ENCODE measurements at places on chromosomes 5 and 9. TPM values are rescaled to one million over a fixed set of nuclear protein-coding genes. Genes with fewer than 3 reads are reported as not detected.
A peak's percentile ranks its signal among the peaks of the same experiment; 100 is the strongest.

DNA sequence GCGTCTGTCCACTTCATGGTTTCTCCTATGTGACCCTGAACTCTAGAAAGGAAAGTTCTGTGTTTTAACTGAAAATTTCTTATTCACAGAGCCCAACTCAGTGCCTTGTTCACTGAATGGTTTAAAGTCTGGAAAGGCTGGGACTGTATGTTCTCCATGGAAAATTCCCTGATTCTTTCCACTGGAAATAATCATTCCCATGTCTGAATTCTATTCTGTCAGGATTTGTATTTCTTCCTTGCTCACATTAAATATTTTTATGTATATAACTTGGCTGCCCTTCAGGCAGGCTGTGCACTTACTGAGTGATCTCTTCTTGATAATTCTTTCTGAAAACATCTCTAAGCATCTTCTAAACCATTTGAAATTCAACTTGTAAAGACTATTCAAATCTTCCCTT is 1126.9 kb upstream of the DMAC1 start:
- no peaks in the 10 kb centered on the region for H3K36me3 ChIP-seq
- DNase-seq: no peak
- no peaks in the 10 kb centered on the region for H3K27me3 ChIP-seq
- no peak overlapping the region for H3K27ac ChIP-seq

- no peaks in the 10 kb centered on the region for H3K36me3 ChIP-seq
- no peak overlapping the region for H3K27ac ChIP-seq
- no peak for DNase-seq
These were observed 118.4 kb downstream of the CTNND2 start for GRCh38 chr5:11785771-11786352.

The CNTNAP3 gene
- 6.7 TPM for total RNA-seq

DNA sequence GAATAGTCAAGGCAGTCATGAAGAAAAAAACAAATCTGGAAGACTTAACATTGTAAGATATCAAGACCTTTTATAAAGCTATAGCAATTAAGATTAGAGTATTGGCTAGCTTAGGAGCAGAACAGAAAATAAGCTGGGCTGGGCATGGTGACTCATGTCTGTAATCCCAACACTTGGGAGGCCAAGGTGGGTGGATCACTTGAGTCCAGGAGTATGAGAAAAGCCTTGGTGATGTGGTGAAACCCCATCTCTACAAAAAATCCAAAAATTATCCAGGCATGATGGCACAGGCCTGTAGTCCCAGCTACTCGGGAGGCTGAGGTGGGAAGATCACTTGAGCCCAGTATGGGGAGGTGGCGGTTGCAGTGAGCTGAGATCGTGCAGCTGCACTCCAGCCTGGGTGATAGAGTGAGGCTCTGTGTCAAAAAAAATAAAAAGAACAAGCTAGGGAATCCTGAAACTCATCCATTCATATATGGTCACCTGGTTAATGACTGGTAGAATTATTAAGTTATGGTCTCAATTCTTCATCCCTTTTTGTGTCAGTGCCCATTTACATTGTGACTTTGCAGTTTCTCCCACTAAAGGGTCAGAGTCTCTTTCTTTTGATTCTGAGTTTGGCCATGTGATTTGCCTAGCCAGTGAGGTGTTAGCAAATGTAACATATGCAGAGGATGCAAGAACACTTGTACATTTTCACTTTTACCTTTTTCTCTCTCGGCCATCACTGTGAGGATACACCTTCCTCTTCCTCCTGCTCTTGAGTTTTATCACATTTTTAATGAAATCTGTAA is 144.6 kb upstream of the SGCD start:
- H3K36me3 ChIP-seq: no peaks in the 10 kb centered on the region
- no peaks in the 10 kb centered on the region for H3K4me1 ChIP-seq
- no peaks in the 10 kb centered on the region for H3K27me3 ChIP-seq
- DNase-seq: no peak

GRCh38 chr5:133376986-133377385 is 235.4 kb downstream of the FSTL4 start:
- no peaks in the 10 kb centered on the region for H3K36me3 ChIP-seq
- H3K4me1 ChIP-seq: no peaks in the 10 kb centered on the region
- DNase-seq: no peak
- no peak overlapping the region for H3K4me3 ChIP-seq

DNA sequence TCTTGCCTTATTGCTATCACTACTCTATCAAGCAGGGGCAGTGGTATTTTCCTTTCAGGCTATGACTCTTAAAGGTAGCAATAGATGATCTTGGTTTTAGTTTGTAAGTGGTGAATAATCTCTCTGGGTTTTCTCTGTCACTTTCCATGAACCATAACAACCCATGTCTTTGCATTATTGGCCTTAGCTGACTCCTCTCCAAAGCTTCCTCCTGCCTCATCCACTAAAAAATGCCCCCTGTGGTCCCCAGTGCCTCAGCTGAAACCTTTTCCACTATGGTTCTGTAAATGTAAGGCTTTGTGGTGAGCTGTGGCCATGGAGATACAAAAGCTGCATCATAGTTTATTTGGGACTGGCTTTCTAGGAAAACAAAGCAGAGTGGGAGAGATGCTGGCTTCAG is 128.8 kb downstream of the GPBP1 start:
- no peak overlapping the region for H3K4me3 ChIP-seq
- no peak for DNase-seq
- peaks cover 10% of the 10 kb centered on the region for H3K4me1 ChIP-seq
- no peaks in the 10 kb centered on the region for H3K27me3 ChIP-seq
- H3K27ac ChIP-seq: no peak overlapping the region
- no peaks in the 10 kb centered on the region for H3K36me3 ChIP-seq

- no peaks in the 10 kb centered on the region for H3K4me1 ChIP-seq
- H3K36me3 ChIP-seq: no peaks in the 10 kb centered on the region
- no peak overlapping the region for H3K4me3 ChIP-seq
- DNase-seq: no peak
These were observed 16.6 kb downstream of the OCLN start for GRCh38 chr5:69509212-69509611.

The TRUB2 gene
- 14.1 TPM for total RNA-seq

DNA sequence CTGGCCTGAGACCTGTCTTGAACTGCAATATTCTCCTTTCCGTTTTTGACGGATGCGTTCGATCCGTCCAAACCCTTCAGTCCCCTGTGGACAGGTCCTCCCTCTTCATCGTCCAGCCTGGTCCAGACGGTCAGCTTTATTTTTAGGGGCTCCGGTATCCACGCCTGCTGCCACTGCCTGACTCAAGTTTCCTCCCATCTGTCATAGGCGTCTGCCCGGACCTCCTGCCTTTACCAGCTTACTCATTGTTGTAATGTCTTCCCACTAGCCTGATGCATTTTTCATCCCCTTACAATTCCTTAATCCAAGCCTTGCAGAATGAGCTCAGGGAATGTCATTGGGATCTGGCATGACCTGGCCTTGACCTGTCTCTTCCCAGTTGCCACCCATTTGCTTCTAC is 145.8 kb downstream of the TENT4A start:
- no peak overlapping the region for H3K27ac ChIP-seq
- H3K4me1 ChIP-seq: no peaks in the 10 kb centered on the region
- H3K27me3 ChIP-seq: no peaks in the 10 kb centered on the region
- H3K4me3 ChIP-seq: no peak overlapping the region
- no peaks in the 10 kb centered on the region for H3K36me3 ChIP-seq
- DNase-seq: no peak

DNA sequence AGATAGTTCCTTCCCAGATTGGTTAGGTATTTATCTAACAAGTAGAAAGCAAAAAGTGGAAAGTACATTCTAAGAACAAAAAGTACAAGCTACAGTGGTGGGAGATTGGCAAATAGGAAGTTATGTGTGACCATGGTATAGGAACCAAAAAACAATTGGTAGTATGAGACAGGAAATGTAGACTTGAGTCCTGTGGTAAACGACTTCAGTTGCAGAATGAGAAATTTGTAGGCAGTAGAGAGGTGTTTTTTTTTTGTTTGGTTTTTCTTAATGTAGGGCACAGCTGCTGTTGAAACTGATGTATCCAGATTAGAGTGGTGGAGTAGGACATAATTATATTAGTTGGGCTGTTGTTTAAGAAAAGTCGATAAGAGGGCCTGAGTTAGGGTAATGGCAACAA is 72.0 kb downstream of the CCNH start:
- no peaks in the 10 kb centered on the region for H3K4me1 ChIP-seq
- peak overlapping the region; percentile 45 for H3K27ac ChIP-seq
- H3K27me3 ChIP-seq: no peaks in the 10 kb centered on the region
- DNase-seq: no peak

DNA sequence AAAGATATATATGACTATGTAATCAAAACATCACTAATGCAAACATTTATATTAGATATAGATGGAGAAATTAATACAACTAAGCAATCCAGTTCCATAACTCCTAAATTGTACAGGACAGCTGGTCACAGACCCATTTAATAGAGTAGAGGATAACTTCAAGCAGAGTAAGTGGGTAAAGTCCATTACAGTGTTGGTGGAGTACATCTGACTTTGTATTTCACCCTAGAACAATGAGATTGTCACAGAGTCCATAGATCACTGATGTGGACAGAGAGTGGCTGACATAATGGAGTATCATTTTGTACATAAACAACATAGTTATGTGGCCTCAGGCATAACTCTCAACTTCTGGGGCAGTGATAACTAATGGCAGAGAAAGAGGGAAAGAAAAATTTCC is 267.8 kb upstream of the KLF9 start:
- H3K4me1 ChIP-seq: no peaks in the 10 kb centered on the region
- no peak for DNase-seq
- no peaks in the 10 kb centered on the region for H3K27me3 ChIP-seq
- no peak overlapping the region for H3K27ac ChIP-seq
- no peaks in the 10 kb centered on the region for H3K36me3 ChIP-seq

DNA sequence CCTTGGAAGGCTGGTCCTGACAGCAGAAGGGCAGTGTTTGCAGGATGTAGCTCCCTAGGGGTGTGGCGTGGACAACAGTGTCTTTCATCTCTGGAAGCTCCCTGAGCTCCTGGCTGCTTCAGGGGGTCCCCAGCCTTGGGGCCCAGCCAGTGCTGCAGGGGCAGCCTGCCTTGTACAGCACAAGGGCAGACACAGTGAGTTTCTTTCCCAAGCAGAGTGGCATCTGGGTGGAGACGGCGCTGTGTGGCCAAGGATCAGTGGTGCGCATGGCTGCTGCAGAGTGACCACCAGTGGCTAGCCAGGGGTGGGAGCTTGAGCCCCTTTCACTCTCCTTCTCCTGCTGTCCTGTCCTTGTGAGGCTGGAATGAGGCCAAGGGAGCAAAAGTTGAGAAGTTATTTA is 7.6 kb upstream of the IRX4 start:
- no peak overlapping the region for H3K27ac ChIP-seq
- no peak overlapping the region for H3K4me3 ChIP-seq
- no peaks in the 10 kb centered on the region for H3K36me3 ChIP-seq
- no peak for DNase-seq
- H3K27me3 ChIP-seq: peaks cover 56% of the 10 kb centered on the region
- H3K4me1 ChIP-seq: no peaks in the 10 kb centered on the region

DNA sequence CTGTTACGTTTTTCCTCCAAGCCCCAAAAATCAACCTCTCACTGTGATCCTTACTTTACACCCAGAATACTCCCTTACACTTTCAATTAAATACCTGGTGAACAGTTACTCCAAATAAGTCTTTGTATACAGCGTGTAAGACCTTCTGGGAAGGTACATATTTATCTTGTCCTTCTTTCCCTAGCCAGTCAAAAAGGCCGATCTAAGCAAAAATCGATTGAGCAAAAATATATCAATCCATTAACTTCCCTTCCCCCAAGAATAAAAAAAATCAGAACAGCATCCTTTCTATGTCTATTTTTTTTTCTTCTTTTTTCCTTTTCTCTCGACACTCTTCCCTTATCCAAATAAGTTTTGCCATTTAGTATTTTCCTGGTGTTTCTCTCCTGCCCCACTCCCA is 71.3 kb downstream of the ABHD17B start:
- no peaks in the 10 kb centered on the region for H3K27me3 ChIP-seq
- no peaks in the 10 kb centered on the region for H3K36me3 ChIP-seq
- H3K4me3 ChIP-seq: no peak overlapping the region
- no peaks in the 10 kb centered on the region for H3K4me1 ChIP-seq
- no peak for DNase-seq

GRCh38 chr5:75341934-75342333 is 4.9 kb downstream of the HMGCR start:
- no peaks in the 10 kb centered on the region for H3K27me3 ChIP-seq
- no peak overlapping the region for H3K27ac ChIP-seq
- DNase-seq: no peak
- no peak overlapping the region for H3K4me3 ChIP-seq
- no peaks in the 10 kb centered on the region for H3K4me1 ChIP-seq
- H3K36me3 ChIP-seq: no peaks in the 10 kb centered on the region

Data from transverse colon (tissue), 4 donors.